ENCODE measurements at places on chromosomes 16 and 17.
A peak's percentile ranks its signal among the peaks of the same experiment; 100 is the strongest.

GRCh38 chr16:88686062-88686438 is 257 bp downstream of the SNAI3 start:
- DNase-seq = no peak
- H3K4me1 ChIP-seq = peaks cover 54% of the 10 kb centered on the region
- H3K27me3 ChIP-seq = peaks cover 79% of the 10 kb centered on the region
- peak overlapping the region; percentile 52 for H3K4me3 ChIP-seq
- H3K27ac ChIP-seq = no peak overlapping the region

- no peaks in the 10 kb centered on the region for H3K27me3 ChIP-seq
- H3K4me1 ChIP-seq = peaks cover 23% of the 10 kb centered on the region
- peak; percentile 25 for DNase-seq
- no peaks in the 10 kb centered on the region for H3K36me3 ChIP-seq
- H3K27ac ChIP-seq = peak overlapping the region; percentile 14
Observed at GRCh38 chr16:72415379-72415778, 243.4 kb upstream of the PMFBP1 start.

GRCh38 chr17:39641883-39642282 is 4.9 kb downstream of the STARD3 start:
- DNase-seq = no peak
- no peak overlapping the region for H3K27ac ChIP-seq
- no peak overlapping the region for H3K4me3 ChIP-seq
- H3K4me1 ChIP-seq = peaks cover 56% of the 10 kb centered on the region

GRCh38 chr16:68737730-68738629 is 888 bp downstream of the CDH1 start:
- H3K27me3 ChIP-seq = peaks cover 26% of the 10 kb centered on the region
- no peak for DNase-seq
- peak overlapping the region; percentile 48 for H3K4me3 ChIP-seq
- no peaks in the 10 kb centered on the region for H3K36me3 ChIP-seq
- H3K27ac ChIP-seq = peak overlapping the region; percentile 35

DNA sequence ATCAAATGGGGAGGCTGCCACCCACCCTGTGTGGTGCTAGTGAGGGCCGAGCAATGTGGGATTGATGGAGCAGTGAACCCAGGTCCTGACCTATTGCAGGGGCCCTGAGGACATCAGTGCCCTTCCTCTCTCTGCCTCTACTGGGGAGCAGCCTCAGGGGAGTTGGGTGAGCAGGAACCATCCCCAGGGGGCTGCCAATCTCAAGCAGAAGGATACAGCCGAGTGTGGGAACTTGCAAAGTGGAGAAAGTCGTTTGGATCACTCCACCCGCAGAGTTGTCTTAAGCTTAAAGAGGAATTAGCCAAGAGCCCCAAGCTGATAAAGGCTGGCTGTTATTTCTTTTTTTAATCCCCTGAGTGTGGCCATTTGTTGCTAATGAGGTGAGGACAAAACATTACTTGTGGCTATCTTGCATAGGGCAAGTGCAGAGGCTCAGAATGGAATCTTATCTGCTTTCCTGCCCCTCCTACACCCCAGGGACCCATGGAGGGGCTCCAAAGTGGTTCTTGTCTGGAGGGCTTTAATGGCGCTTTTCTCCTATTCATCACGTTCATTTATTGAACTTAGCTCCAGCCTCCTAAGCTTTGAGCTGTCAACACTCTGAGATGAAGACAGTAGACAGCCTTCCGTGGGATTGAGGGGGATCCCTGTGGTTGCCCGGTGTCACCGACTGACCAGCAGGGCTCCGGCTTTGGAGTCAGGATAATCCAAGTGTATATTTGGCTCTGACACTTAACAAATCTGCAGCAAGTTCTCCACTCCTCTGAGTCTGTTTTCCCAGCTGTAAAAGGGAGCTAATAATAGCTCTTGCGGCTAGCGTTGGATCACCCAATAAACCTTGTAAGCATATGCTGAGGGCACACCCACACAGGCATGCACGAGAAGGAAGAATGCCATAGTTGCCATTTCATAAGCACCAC is 45.1 kb downstream of the MYH11 start:
- DNase-seq = no peak
- no peak overlapping the region for H3K27ac ChIP-seq
- peaks cover 4% of the 10 kb centered on the region for H3K4me1 ChIP-seq
- no peaks in the 10 kb centered on the region for H3K36me3 ChIP-seq

DNA sequence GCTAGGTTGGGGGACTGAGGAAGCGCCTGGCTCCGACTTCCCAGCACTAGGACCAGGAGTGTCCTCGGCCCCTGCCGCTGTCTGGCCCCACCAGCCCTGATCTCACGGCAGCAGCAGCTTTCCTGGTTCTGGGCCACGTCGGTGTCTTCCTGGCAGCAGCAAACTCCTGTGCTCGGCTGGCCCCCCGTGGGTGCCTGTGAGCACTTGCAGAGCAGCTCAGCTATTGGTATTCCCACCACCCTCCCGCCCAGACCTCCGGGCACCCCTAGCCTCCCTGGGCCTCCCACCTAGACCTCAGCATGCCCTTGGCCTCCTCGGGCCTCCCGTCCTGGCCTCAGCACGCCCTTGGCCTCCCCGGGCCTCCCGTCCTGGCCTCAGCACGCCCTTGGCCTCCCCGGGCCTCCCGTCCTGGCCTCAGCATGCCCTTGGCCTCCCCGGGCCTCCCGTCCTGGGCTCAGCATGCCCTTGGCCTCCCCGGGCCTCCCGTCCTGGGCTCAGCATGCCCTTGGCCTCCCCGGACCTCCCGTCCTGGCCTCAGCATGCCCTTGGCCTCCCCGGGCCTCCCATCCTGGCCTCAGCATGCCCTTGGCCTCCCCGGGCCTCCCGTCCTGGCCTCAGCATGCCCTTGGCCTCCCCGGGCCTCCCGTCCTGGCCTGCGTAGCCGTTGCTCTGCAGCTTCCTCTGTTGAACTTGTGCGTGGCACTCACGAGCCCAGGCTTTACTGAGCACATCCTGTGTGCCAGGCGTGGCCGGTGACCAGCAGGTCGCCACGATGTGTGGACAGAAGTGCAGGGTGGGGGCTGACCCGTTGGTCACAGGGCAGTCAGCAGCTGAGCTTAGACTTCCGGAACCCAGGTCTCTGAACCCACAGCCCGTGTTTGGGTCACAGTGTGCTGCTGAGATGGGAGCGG is 51.8 kb upstream of the ACSF3 start:
- DNase-seq = no peak
- no peaks in the 10 kb centered on the region for H3K4me1 ChIP-seq
- peaks cover 16% of the 10 kb centered on the region for H3K27me3 ChIP-seq
- no peaks in the 10 kb centered on the region for H3K36me3 ChIP-seq
- no peak overlapping the region for H3K27ac ChIP-seq

GRCh38 chr17:42845918-42846593 is 1.7 kb downstream of the AOC2 start:
- H3K36me3 ChIP-seq = peaks cover 46% of the 10 kb centered on the region
- DNase-seq = no peak
- H3K4me1 ChIP-seq = peaks cover 26% of the 10 kb centered on the region
- no peak overlapping the region for H3K4me3 ChIP-seq

- peaks cover 48% of the 10 kb centered on the region for H3K4me1 ChIP-seq
- peaks cover 19% of the 10 kb centered on the region for H3K27me3 ChIP-seq
- H3K4me3 ChIP-seq = peak overlapping the region; percentile 45
- peak overlapping the region; percentile 48 for H3K27ac ChIP-seq
- DNase-seq = no peak
Observed at GRCh38 chr17:7886227-7887037, 2.2 kb upstream of the CHD3 start.

GRCh38 chr17:50920041-50920410 is 53.9 kb upstream of the TOB1 start:
- H3K4me1 ChIP-seq = peaks cover 95% of the 10 kb centered on the region
- H3K27ac ChIP-seq = no peak overlapping the region
- no peak overlapping the region for H3K4me3 ChIP-seq
- no peaks in the 10 kb centered on the region for H3K27me3 ChIP-seq

DNA sequence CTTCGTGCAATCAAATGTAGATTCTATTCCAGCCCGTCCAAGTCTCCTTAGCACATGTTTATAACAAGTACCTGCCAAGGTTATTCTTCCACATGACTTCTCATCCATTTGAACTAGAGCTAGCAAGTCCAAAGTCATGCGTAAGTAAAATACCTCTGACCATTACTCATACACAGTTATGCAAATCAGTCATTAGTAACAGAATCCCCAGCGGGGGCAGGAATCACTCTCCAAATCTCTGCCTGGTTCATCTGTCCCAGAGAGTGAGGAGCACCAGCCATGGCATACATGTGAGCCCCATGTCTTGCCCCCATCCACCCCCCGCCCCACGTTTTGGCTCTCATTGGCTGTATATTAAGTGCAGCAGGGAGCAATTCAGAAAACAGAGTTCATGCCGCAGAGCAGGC is 27.7 kb downstream of the SRL start:
- peaks cover 31% of the 10 kb centered on the region for H3K27me3 ChIP-seq
- no peak overlapping the region for H3K27ac ChIP-seq
- peaks cover 41% of the 10 kb centered on the region for H3K4me1 ChIP-seq
- no peaks in the 10 kb centered on the region for H3K36me3 ChIP-seq
- H3K4me3 ChIP-seq = no peak overlapping the region

GRCh38 chr16:63653044-63653839 is 1468.6 kb downstream of the CDH11 start:
- DNase-seq = no peak
- no peak overlapping the region for H3K4me3 ChIP-seq
- H3K4me1 ChIP-seq = no peaks in the 10 kb centered on the region
- H3K36me3 ChIP-seq = no peaks in the 10 kb centered on the region
- H3K27ac ChIP-seq = no peak overlapping the region

- no peak for DNase-seq
- H3K27me3 ChIP-seq = no peaks in the 10 kb centered on the region
- H3K27ac ChIP-seq = no peak overlapping the region
- no peak overlapping the region for H3K4me3 ChIP-seq
- peaks cover 25% of the 10 kb centered on the region for H3K4me1 ChIP-seq
Observed at GRCh38 chr16:12460064-12460392, 343.7 kb downstream of the CPPED1 start.

DNA sequence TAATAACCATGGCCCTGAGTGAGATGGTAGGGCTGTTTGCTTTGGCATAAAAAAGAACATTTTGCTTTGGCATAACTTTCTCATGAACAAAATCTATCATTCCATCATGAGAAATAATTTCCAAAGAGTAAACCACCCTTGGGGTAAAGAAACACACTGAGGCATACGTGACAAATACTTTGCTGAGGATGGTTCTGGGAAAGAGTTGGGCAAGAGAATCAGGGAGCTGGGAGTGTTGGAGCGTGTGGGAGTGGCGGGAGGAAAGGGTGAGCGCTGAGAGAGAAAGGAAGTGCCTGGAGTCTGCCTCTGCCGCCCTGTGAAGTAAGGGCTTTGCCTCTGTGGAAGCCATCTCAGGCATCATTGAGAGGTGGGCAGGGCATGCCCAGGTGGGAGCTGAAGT is 60.2 kb upstream of the ARHGAP44 start:
- H3K4me3 ChIP-seq = no peak overlapping the region
- peaks cover 4% of the 10 kb centered on the region for H3K27me3 ChIP-seq
- no peak for DNase-seq
- H3K27ac ChIP-seq = no peak overlapping the region

DNA sequence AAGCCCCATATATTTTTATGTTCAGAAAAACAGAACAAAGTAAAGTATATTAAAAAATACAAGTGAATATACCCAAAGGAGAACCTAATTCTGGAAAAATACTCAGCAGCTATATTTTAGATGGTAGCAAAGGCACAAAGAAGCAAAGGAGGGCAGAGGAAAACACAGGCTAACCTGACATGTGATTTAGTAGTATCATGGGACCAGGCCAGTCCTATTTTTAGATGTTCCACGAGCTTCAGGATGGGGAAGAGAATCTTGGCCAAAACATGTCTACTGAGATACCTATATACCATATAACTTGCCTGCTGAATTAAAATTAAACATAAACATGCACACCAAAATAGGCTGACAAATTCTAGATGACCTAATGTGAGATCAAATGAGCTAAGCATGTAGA is 32.9 kb downstream of the SMYD4 start:
- DNase-seq = no peak
- no peak overlapping the region for H3K27ac ChIP-seq
- peaks cover 11% of the 10 kb centered on the region for H3K4me1 ChIP-seq
- no peaks in the 10 kb centered on the region for H3K27me3 ChIP-seq

DNA sequence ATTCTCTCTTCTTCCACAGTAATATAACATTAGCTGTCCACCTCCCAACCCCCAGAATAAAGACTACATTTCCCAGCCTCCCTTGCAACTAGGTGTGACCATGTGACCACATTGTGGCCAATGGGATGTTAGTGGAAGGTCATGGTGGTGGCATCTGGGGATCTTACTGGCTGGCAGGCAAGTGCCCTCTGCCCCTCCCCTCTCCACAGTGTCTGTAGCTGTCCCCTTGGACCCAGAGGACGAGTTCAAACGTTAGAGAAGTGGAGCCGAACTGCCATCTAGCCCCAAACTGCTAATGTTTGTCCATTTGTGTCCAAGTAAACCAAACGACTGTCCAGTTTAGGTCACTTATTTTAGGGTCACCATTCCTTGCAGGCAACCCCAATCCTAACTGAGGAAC is 26.6 kb upstream of the KCNG4 start:
- H3K4me1 ChIP-seq = peaks cover 10% of the 10 kb centered on the region
- peak; percentile 90 for DNase-seq
- H3K27me3 ChIP-seq = no peaks in the 10 kb centered on the region
- no peak overlapping the region for H3K27ac ChIP-seq

- no peaks in the 10 kb centered on the region for H3K27me3 ChIP-seq
- peaks cover 22% of the 10 kb centered on the region for H3K4me1 ChIP-seq
- no peaks in the 10 kb centered on the region for H3K36me3 ChIP-seq
- H3K27ac ChIP-seq = peak overlapping the region; percentile 54
- H3K4me3 ChIP-seq = peak overlapping the region; percentile 87
Observed at GRCh38 chr16:54287131-54288029, 793 bp upstream of the IRX3 start.

DNA sequence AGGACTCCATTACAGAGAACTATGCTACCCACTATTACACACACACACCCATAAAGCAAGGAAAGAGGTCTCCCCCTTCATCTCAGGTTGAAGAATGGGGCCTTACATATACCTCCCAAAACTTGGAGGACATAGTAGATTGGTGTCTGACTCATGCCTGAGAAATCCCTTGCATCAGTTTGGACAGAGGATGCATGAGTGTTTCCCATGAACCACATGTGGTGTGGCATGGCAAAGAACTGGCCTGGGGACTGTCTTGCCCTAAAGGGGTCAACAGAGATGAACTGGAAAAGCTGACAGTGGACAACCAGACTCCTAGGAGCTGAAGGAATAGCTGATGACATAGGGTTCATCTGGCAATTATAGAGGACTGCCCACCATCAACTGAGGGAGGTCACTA is 54.0 kb downstream of the DYNLRB2 start:
- H3K27me3 ChIP-seq = no peaks in the 10 kb centered on the region
- no peak overlapping the region for H3K27ac ChIP-seq
- H3K4me1 ChIP-seq = no peaks in the 10 kb centered on the region
- DNase-seq = no peak
- H3K4me3 ChIP-seq = no peak overlapping the region
- H3K36me3 ChIP-seq = no peaks in the 10 kb centered on the region

DNA sequence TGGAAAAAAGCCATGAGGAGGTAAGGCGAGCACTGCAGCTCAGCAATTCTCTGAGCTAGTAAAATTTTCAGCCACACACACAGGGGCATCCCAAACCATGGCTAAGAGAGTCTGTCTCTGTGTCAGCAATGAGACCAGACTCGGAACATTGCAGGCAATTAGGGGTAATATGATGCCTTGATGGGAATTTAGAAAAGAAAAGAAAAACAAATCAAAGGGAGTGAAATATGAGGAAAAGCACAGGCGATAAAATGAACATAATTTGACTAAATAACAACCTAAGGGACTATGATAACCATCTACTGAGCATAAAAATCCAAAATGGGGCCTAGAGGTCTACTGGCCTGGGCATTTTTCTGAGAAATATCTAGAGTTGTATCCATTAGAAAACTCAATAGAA is 546.0 kb upstream of the PSMD7 start:
- no peak overlapping the region for H3K27ac ChIP-seq
- DNase-seq = no peak
- no peak overlapping the region for H3K4me3 ChIP-seq
- H3K27me3 ChIP-seq = no peaks in the 10 kb centered on the region
- no peaks in the 10 kb centered on the region for H3K36me3 ChIP-seq

Measured in HepG2 (cell line).